Spinal cord (tissue), 10 donors: ENCODE measurements at places on chromosomes 2 and 18.

DNA sequence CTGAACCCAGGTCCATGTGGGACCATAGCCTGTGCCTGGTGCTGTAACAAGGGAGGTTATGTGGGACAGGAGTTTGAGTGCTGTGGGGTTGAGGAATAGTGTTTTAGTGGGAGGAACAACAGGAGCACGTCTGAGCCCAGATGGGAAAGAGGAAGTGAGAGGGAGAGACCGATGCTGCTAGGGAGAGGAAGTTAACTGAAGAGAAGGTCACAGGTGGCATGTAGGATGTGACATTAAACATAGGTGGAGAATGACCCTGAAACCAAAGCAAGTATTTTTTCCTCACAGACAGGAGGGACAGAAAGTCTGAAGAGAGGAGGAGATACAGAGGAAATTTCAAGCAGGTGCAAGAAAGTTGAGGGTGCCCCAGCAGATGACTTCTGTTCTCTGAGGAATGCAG is 87.8 kb downstream of the ACOXL start:
- DNase-seq, result no peak

- DNase-seq, result no peak
These were observed 482 bp downstream of the DLGAP1 start for GRCh38 chr18:4454537-4455112.

GRCh38 chr2:55156326-55156725 is 75.8 kb downstream of the CLHC1 start:
- no peak for DNase-seq

DNA sequence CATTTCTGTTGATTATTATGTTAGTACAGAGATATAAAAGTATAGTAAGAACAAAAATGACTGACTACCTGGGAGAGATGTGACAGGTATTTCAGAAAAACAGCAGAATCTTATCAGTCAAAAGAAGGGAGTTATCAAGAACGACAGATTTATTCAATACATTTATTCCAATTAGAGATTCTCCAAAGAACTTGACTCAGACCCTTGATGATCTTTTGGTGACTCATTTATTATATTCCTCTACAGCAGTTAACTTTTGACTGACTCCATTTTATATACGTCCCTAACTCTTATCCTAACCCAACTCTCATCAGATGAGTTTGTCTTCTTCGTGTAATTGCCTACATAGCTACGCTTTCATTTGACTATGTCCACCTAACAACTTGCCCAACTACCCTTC is 91.1 kb downstream of the C2orf74 start:
- DNase-seq, result no peak

GRCh38 chr2:40716879-40717278 is 265.0 kb upstream of the SLC8A1 start:
- no peak for DNase-seq

DNA sequence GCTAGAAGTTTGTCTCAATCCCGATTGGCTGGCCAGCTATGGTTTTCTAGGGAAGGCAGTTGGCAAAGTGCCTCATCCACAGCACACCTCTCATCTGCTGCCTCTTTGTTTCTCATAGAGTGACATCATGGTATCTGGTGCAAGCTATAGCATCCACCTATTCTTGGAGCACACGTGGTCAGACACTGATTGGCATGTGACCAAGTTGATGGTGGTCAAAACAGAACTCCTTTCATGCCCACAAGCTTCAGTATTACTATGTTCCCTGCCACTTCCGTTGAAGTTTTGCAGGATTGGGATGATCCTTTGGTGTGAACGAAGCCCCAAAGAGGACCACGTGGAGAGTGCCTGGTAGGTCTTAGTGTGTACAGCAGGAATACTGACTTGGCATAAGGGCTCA is 28.8 kb downstream of the TTC32 start:
- DNase-seq, result no peak

DNA sequence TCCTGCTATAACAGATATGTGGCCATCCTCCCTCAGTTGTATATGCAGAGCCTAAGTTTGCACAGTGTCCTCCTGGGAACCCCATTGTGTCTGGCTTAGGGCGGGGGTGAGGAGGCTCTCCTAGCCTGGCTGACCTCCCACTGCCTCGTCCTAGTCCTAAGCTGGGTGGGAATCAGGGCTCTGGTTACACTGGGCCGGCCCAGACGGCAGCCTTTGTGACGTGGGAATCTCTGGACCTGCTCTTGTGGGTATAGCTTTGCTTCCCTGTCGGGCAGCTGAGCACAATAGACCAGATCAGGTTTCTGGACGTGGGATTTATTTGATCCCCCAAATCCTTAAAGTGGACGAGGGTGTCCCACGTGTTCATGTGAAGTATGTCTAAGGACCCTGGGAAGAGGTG is 2.9 kb downstream of the ACKR3 start:
- DNase-seq, result no peak

DNA sequence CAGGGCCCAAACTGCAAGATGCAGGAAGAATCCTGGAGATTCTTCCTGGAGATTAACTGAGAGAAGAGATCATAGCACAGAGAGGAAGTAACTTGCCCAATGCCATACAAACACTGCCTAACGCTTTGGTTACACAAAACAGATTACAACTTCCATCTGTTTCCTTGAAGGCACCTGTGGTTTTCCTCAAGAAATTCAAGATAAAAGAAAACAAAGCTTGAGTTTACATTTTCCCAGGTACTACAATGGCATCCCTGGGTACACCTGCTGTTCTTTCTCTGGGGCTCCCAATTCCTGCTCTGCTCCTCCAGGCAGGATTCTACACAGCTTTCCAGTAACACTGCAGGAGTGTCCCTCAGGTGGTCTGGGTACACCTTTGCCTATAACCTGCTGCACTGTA is 781.9 kb upstream of the ID2 start:
- DNase-seq, result no peak

GRCh38 chr2:46779447-46779941 is 136.1 kb downstream of the MCFD2 start:
- DNase-seq, result no peak

- no peak for DNase-seq
These were observed 250.8 kb upstream of the TCF4 start for GRCh38 chr18:55838841-55839240.

DNA sequence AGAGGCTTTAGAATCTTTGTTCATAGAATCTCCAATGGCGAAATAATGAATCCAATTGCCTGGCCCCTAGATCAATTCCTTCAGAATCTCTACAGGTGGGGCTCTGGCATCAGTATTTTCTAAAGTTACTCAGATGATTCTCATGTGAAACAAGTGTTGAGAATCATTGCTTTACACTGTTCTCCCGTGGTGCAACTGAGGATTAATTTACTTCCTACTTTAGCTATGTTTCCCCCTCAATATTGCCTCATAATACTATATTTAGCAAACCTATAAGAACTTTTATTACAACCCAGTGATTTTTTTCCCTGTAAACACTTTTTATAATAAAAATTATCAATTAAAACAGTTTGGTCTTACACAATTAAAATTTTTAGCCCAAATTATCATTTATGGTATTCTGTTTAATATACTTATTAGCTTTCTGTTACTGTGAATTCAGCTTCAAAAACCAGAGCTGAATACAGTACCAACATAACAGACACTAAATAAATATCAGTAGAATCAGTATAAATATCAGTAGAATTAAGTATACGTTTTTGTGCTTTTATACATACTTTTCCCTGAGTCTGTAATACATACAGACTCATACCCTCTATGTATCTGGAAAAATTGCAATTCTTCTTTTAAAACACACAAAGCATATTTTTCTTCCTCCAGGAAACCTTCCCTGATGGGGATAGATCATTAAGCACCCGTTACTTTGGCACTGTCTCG is 20.8 kb downstream of the SLC38A11 start:
- no peak for DNase-seq

DNA sequence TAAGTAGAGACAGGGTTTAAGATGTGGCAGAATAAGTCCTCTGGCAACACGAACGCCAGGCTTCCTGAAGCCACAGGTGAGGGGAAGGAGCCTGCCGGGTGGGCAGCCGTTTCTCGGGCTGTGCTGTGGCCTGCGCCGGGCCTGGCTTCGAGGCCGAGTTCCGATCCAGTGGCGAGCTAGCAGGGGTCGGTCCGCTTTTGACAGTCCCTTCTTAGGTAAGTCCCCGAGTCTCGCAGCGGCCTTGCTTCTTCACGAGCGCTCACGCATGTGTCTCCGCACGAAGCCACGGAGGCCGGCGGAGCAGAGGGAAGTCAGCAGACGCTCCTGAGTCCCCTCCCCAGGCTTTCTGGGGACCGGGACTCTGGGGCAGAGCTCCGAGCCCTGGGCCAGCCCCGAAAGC is 26.0 kb downstream of the SALL3 start:
- DNase-seq, result no peak

- DNase-seq, result no peak
These were observed 1.2 kb upstream of the ZNF892 start for GRCh38 chr2:95206096-95206495.

- DNase-seq, result no peak
These were observed 134.3 kb downstream of the NFATC1 start for GRCh38 chr18:79529991-79530390.

DNA sequence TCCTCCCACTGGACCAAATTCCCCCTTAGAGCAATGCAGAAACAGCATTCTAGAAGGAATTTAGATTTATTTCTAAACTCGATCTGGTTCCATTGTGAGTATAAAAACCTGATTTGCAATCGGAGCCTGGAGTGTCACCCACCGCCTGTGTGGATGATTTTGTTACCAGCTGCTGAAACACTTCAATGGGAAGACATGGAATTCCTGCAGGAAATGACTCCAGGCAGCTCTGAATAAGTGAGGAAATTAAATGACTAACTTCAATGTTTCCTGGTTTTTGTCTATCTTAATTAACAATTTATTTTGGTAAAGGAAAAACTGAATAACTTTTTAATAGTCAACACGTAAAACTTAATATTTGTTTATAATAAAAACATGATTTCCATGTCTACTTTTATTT is 19.3 kb downstream of the CTAGE1 start:
- no peak for DNase-seq

DNA sequence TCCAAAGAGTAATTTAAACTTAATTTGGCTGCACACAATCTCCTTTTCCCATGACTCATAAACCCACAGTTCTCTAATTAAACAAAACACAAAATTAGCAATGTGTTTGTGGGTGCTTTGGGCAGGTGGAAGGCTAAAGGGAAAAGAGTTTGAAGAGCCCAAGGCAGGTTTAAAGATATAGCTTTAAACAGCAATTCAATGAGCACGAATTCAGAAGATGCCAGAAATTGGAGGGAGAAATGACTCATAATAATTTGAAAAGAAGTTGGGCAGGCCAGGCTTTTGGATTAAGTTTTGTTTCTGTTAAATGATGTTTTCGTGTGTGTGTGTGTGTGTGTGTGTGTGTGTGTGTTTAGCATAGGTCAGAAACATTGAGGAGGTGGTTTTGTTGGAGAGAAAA is 594.8 kb upstream of the ZEB2 start:
- no peak for DNase-seq

DNA sequence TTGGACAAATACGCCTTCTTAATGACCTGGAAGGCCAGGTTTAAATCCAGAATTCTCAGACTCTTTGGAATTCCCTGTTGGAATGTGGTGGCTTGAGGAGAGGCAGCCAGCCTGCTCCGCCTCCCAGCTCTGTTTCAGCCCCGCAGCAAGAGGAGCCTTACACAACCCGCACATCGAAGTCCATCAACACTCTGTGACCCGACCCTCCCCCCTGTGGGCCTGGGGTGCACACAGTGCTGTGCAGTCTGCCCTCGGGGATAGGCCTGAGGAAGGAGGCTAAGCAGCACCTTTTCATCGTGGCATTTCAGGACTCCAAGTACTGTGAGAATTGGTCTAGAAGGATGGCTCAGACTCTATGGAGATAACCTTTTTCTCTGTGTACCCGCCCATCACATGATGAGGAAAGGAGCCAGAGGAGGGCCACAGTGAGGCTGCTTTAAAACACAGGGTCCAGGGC is 73.7 kb downstream of the GREB1L start:
- DNase-seq, result no peak

DNA sequence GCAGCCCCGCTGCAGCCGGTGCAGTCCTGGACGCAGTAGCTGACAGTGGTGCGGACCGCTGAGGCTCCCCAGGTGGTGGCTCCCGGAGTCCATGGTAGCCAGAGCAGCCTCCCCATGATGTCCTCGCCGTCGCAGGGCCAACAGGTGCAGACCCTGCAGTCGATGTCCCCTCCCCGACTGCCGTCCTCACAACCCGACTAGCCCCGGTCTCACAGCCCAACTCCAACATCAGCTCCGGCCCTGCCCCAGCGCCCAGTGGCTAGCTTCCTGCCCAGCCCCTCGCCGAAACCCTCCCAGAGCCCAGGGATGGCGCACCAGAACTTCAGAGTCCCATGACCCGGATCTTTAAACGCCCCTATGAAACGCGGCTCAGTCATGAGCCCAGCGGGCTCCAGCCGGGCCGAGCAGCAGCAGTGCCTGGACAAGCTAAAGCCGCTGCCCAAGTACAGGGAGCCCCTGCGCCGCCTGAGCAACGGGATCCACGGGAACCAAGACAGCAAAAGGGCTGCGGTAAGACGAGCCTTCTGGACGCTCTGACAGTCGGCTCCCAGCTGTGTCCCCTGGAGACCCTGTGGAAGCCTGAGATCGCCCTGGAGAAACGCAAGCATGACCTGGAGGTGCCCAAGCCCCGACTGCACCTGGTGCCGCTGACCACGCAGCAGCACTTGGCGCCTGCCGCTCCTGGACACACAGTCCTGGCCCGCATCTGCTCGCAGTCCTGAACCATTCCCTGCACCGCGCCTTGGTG is 53.8 kb upstream of the TUBA3E start:
- peak; percentile 27 for DNase-seq

DNA sequence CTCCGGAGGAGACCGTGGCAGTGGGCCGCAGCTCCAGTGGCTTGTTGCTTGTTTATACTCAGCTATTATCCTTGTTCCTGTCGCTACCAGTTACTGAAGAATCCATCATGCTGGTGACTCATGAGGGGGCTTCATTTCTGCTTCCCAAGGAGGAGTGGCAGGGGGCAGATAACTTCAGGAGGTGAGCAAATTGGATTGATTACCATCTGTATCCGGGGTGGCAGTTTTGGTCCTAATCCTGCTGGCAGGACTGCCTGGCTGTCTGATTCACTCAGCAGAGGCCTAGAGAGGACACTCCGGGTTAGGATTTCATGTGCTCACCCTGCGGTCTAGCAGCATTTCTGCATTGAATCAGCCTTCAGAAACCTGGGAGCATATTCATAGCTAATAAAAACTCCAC is 230.0 kb downstream of the ACTR3 start:
- DNase-seq, result no peak

- no peak for DNase-seq
These were observed 32.7 kb upstream of the RUFY4 start for GRCh38 chr2:218036371-218036770.

GRCh38 chr2:127091886-127092285 is 15.1 kb downstream of the BIN1 start:
- no peak for DNase-seq

GRCh38 chr18:9217743-9218451 is 81.3 kb downstream of the ANKRD12 start:
- DNase-seq, result no peak

GRCh38 chr2:5538772-5539171 is 153.4 kb upstream of the SOX11 start:
- no peak for DNase-seq
